ENCODE measurements at places on chromosomes 11 and 22.

DNA sequence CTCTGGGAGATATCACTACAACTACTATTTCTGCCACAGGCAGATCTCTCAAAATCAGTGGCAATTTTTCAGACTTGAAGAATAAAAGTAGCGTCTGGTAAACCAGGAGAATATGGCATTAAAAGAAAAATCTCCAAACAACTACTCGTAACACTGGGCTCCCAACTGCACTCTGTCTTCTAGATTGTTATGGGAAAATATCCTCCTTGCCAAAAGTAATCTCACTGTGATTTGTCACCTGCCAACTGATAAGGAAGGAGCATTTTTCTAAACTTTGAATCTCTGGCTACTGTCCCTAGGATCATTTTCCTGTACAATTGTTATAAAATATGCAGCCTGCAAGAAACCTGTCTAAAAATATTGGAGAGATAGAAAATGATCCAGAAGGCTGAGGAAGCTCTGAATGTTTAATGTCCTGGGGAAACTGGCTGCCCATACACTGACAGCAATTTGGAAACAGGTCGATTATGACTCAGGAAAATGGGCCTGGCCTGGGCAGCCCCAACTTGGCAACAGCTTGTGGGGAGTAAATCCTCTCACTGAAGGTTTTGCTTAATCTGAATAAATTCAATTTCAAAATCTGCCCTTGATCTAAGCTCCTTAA lies 90.5 kb upstream of the DBX1 start:
- DNase-seq: no peak

GRCh38 chr22:42296381-42296853 lies 26.0 kb upstream of the TCF20 start:
- DNase-seq: no peak

GRCh38 chr22:20043057-20043996 lies 22.4 kb downstream of the TANGO2 start:
- no peak for DNase-seq

GRCh38 chr11:101448881-101449442 lies 134.8 kb downstream of the TRPC6 start:
- DNase-seq: no peak

DNA sequence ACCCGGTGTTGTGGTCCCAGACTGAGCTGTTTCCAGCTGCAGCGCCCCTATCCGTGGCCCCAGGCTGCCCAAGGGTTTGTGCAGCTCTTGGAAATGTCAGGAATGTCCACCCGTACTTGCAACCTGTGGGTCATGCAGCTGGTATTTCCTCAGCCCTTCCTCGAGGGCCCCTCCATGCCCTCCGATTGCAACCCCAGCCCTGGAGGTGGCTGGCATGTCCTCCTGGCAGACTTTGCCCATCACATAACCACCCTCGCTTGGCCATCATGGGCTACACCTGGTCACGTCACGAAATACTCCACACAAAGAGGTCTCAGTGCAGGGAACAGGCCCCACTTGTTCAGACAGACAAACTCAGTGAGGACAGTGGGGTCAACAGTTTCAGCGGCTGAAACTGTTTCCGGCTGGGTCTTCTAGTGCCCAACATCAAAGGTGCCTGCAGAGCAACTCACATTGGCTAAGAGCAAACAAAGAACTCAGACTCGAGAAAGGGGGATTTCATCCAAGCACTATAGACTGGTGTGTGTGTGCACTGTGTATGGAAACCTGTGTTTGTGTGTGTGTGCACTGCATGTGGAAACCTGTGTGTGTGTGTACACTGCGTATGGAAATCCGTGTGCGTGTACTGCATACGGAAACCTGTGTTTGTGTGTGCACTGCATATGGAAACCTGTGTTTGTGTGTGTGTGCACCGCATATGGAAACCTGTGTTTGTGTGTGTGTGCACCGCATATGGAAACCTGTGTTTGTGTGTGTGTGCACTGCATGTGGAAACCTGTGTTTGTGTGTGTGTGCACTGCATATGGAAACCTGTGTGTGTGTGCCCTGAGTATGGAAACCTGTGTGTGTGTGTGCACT lies 72.8 kb upstream of the CCND1 start:
- DNase-seq: no peak

DNA sequence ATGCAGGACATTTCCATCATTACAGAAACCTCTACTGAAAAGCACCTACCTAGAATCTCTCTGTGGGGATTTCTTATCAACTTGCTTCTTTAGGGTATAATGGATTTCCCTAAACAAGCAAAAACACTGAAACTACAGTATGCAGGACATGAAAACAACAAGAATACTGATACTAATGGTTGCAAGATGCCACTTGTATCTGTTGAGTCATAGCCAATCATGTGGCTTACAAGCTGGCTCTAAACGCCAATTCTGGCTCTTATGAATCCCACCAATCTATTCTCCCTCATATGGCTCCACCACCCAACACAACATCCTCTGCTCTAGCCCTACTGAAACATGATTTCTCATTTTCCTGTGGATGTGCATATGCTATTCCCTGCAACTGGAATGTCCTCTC lies 22.6 kb downstream of the TENM4 start:
- DNase-seq: no peak

- no peak for DNase-seq
Observed at GRCh38 chr11:36130401-36130800, 158.8 kb downstream of the COMMD9 start.

DNA sequence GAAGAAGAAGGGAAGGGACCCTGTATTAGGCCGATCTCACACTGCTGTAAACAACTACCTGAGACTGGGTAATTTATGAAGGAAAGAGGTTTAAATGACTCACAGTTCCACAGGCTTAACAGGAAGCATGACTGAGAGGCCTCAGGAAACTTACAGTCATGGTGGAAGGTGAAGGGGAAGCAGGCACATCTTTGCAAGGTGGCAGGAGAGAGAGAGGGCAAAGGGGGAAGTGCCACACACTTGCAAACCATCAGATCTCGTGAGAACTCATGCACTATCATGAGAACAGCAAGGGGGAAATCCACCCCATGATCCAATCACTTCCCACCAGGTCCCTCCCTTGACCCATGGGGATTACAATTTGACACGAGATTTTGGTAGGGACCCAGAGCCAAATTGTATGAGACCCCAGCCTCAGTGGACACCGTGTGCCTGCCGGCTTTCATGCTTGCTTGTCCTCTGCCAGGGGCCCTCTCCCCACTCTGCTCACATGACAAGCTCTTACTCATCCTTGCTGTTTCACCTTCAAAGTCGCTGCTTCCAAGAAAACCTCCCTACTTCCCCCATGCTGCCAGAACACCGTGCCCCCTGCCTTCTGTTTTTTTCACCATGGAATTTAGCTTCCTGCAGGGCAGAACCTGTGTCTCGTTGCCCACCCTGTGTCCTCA lies 23.3 kb upstream of the PPFIA1 start:
- no peak for DNase-seq

- DNase-seq: no peak
Observed at GRCh38 chr22:38223289-38223960, 21.6 kb downstream of the MAFF start.

- peak; percentile 71 for DNase-seq
Observed at GRCh38 chr11:65384301-65384889, 1.9 kb upstream of the SLC25A45 start.

GRCh38 chr11:2719831-2720590 lies 20.2 kb upstream of the KCNQ1OT1 start:
- DNase-seq: no peak

GRCh38 chr11:5671831-5672230 lies 13.0 kb downstream of the TRIM5 start:
- no peak for DNase-seq

- no peak for DNase-seq
Observed at GRCh38 chr11:35524780-35525179, 636 bp downstream of the PAMR1 start.

All from activated CD4-positive, alpha-beta T cell treated with anti-CD3 and anti-CD28 coated beads, Interleukin-2, amount 10 ng/mL, durations not matched to agents 24 days and 14 days (primary cell).